ENCODE measurements at places on chromosomes 13 and 19.
A peak's percentile ranks its signal among the peaks of the same experiment; 100 is the strongest.

DNA sequence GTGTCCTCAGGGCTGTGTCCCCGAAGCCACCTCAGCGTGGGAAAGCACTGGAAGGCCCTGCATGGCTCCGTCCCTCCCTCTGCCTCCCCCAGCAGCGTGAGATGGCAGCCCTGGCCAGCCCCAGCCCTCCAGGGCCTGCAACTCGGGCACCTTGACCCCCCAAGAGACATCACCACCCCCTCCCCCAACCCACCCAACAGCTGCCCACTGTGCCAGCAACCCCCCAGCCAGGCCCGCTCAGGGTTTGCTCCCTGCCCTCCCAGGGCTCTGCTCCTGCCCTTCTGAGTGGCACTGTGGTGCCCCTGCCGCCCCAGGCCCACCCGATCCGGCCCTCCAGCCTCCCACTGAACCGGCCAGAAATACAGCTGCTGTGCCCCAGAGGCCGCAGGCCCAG lies 1.5 kb upstream of the ASPDH start:
- DNase-seq = no peak

- peak; percentile 29 for DNase-seq
Measured at GRCh38 chr19:13748169-13748828, 16.0 kb upstream of the MRI1 start.

GRCh38 chr19:11465600-11465999 lies 15.2 kb downstream of the ELAVL3 start:
- DNase-seq = no peak

- no peak for DNase-seq
Measured at GRCh38 chr13:96071504-96071903, 18.3 kb upstream of the UGGT2 start.

- DNase-seq = peak; percentile 98
Measured at GRCh38 chr19:34232566-34233481, 21.5 kb upstream of the GARRE1 start.

GRCh38 chr19:19588546-19588945 lies 29.9 kb downstream of the PBX4 start:
- no peak for DNase-seq

- DNase-seq = no peak
Measured at GRCh38 chr19:17330262-17331044, 4.2 kb downstream of the ANO8 start.

DNA sequence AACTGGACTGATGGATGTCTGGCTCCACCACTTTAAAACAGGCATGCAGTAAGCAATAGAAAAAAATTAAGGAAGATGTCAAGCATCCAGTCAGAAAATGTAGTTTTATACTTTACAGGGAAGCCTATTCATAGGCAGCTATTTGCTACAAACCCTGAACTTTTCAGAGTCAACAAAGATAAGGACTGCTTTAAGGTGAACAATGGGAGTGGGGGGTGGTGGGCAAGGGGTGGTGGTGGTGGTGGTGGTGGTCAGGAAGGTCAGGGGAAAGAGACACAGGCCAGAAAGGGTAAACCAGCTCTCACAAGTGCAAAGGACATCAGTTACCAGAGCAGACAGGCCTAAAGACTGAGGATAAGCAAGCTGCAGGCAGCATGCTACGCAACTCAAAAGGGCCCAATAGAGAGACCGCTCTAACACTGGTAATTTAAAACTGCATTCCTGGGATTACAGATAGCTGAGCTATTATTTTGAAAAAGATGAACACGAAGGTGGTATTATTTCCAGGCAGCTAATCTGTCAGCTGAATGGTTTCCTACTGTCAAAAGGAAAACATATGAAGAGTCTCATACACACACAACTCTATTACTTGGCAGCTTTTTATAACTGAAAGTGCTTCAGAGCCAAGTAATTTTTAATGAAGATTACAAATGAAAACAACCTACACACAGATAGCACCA lies 14.8 kb downstream of the BRD4 start:
- DNase-seq = no peak

DNA sequence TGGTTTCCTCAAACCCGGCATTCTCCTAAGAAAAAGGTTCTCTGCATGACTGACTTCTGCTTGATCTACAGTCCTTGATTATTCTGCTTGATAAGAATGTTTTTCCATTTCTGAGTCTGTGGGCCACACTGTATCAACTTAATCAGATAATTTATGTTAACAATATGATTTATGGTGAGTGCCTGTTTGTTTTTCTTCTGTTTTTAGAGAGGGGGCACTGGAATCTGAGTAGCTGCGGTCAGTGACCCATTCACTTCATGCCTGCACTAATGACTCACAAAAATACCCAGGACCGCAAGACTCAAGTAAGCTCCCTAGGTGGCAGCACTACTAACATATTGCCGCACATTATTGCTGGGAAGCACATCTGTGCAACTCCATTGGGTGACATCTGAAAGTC lies 542.3 kb upstream of the ATXN8OS start:
- DNase-seq = no peak

DNA sequence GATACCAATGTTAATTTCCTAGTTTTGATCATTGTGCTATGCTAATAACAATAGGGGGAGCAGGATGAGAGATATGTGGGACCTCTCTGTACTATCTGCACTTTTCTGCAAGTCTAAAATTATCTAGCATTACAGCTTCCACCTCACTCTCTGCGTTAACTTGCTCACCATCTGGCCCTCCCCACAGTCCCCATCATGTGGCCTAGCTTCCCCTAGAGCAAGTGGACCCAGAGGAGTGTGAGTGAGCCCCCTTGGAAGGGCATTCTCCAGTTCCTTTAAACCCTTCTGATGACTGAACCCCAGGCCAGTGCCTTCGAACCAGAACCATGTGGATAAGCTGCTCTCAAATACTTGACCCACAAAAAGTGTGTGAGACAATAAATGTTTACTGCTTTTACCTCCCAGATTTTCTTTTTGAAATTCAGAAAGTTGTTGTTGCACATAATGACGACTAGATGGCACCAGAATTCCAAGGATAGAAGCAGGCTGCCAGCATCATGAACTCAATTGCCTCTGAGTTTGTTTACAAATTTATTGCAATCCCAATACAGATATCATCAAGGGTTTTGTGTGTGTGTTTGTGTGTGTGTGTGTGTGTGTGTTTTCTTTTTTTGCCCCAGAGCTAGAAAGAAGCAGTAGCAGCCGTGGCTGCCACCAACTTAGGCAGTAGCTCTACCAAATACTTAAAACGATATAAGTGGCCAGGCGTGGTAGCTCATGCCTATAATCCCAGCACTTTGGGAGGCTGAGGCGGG lies 49.0 kb upstream of the ZNF780A start:
- DNase-seq = peak; percentile 35

Measured in foreskin melanocyte (primary cell).